ENCODE measurements at places on chromosomes 3 and 15. TPM values are rescaled to one million over a fixed set of nuclear protein-coding genes. Genes with fewer than 3 reads are reported as not detected.

The KIF15 gene
- 0.14 TPM for total RNA-seq

The STAB1 gene
- total RNA-seq: 64.9 TPM

The RFTN1 gene
- 36.0 TPM for total RNA-seq

DNA sequence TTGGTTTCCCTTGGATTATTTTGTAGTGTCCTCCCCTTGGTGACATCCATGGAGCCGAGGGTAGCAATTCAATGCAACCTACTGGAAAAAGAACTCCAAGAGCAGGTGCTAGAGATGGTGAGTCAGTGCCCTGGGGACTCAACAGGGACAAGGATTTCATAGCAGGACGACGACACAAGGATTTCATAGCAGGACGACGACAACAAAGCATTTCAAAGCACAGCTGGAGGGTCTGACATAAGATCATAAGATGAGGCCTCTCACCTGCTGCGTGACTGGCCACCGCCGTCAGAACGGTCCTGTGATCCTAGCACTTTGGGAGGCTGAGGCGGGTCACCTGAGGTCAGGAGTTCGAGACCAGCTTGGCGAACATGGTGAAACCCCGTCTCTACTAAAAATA, 22.5 kb downstream of the NRROS start:
- DNase-seq: no peak

- no peak for DNase-seq
Observed at GRCh38 chr15:78993931-78994530, 49.2 kb upstream of the CTSH start.

GRCh38 chr15:27906802-27907201, 192.3 kb downstream of the OCA2 start:
- no peak for DNase-seq

DNA sequence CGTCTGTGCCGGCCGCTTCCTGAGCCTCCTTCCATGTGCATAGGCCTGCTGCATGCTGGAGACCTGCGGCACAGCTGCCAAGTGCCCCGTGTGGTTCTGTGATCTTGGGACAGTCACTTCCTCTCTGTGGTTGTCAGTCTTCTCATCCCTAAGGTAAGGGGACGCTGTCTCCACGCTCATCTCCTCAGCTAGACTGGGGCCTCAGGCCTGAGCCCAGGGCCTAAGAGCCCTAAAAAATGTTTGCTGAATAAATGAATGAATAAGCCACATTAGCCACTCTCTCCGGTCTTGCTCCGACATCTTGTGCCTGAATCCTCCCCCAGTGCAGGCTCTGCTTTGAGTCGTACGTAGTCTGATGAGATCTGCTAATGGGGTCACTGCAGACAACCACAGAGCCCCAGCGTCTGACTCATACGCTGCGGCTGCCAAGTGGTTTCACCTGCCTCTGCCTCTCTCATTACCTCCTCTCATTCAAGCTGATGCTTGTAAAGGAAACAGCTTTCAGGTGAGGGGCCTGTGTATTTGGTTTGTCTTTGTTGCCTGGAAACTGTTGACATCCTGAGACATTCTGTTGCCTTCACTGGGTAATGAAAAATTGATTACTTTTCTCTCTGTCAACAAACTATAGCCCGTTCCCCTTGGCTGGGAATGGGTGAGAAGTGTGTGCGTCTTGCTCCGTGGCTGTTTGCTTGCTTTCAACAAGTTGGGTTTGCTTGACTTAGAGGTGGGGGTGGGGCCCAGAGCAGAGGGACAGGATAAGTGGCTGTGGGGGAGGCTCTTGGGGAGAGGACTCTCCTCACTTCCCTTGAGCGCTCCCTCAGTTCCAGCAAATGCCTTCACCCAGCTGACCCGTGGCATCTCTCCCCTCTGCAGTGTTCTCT, 15.9 kb downstream of the RPLP1 start:
- DNase-seq: no peak

- no peak for DNase-seq
Observed at GRCh38 chr3:121926380-121926779, 32.2 kb downstream of the SLC15A2 start.

- DNase-seq: no peak
Observed at GRCh38 chr3:30612437-30613132, 6.2 kb downstream of the TGFBR2 start.

- no peak for DNase-seq
Observed at GRCh38 chr3:125206934-125207333, 5.6 kb downstream of the SLC12A8 start.

- DNase-seq: no peak
Observed at GRCh38 chr15:67114846-67115585, 49.6 kb downstream of the SMAD3 start.

DNA sequence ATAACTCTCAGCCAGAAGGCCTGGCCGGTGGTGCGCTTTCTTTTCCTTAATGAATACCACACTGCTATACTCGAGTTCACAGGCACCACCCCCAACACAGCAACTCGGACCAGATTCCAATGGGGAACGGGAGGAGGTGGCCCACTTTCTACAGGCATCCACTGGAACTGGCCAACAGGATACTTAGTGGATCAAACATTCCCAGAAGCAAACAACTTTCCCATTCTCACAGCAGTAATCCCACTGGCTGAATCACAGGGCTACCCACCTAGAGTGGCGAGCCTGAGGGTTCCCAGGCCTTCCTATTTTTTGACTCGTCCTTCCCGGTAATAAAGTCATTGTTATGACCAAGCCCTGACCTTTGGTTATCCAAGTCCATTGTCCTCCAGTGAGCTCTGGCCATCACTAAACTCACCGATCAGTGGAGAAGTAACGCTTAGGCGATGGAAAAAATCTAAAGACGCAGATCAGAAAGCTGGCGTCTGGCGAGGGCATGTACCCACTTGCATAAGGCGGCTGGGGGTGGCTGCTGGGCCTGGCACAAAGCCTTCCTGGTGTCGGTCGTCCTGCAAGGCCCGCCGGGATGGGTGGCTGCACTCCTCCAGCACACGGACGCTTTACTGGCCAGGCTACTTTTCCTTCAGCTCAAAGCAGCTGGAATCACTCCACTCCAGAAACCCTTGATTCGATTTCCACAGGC, 1.2 kb downstream of the EOGT start:
- no peak for DNase-seq

- no peak for DNase-seq
Observed at GRCh38 chr3:131892331-131892730, 142.5 kb downstream of the CPNE4 start.

DNA sequence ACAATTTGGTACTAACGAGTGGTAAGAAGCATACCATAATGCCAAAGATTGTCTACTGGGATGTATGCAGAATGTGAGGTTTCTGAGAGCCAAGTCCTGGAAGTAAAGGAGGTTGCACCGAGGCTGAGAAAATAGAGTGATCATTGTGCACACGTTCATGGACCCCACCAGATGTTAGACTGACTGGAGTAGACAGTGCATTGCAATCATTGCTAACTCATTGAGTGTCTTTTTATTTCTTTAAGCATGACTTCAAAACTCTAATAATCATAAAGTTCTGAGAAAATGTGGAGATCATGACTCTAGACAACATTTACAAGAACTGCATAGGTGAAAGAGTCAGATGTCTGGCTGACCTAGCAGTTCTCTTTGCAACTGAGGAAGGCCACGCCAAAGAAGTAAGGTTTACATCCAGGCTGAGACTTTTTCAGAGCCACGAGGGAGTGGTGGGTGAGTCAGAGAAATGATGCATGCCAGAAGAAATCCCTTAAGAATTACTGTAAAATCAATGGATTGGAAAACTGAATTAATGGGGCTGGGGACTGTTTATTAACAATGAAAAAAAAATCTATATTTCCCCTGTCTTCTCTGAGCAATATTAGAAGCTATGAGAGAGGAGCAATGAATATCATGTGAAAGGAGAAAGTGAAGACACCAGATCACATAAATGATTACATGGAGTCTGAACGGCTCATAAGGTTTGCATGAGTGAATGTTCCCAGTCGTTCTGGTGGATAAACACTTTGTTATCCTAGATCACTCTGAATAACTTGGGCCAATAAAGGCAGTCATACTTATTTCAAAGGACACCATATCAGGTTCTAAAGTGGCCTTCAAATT, 76.0 kb upstream of the SLC25A26 start:
- DNase-seq: no peak

All from right lobe of liver (tissue), 6 donors.